ENCODE measurements at places on chromosomes 5 and 9. TPM values are rescaled to one million over a fixed set of nuclear protein-coding genes. Genes with fewer than 3 reads are reported as not detected.

CLPTM1L gene
- total RNA-seq: 169 TPM

S100Z gene
- total RNA-seq: not detected

IL9 gene
- total RNA-seq: not detected

ECM2 gene
- 11.2 TPM for total RNA-seq

NEUROG1 gene
- not detected for total RNA-seq

TRIP13 gene
- total RNA-seq: 3.5 TPM

ELAVL2 gene
- total RNA-seq: 34.1 TPM

RC3H2 gene
- 130 TPM for total RNA-seq

RETREG1 gene
- total RNA-seq: 11.3 TPM

MARCOL gene
- total RNA-seq: not detected

IFNA2 gene
- total RNA-seq: not detected

ADAMTS16 gene
- 0.75 TPM for total RNA-seq

TPRN gene
- 19.5 TPM for total RNA-seq

AGXT2 gene
- not detected for total RNA-seq

PCDHA4 gene
- total RNA-seq: 1.2 TPM

PCDHB11 gene
- 3.9 TPM for total RNA-seq

SCGB3A2 gene
- not detected for total RNA-seq

CDX1 gene
- total RNA-seq: not detected

AGPAT2 gene
- total RNA-seq: 21.3 TPM

SVEP1 gene
- total RNA-seq: 5.0 TPM

CDK5RAP2 gene
- 66.6 TPM for total RNA-seq

CDH12 gene
- total RNA-seq: not detected

DAB2 gene
- 55.3 TPM for total RNA-seq

QRFP gene
- total RNA-seq: not detected
